Activated T-cell treated with anti-CD3 and anti-CD28 coated beads for 1 hour (primary cell): ENCODE measurements at places on chromosomes 4 and X.

- DNase-seq: no peak
These were observed 16.3 kb downstream of the CD38 start for GRCh38 chr4:15794426-15794825.

DNA sequence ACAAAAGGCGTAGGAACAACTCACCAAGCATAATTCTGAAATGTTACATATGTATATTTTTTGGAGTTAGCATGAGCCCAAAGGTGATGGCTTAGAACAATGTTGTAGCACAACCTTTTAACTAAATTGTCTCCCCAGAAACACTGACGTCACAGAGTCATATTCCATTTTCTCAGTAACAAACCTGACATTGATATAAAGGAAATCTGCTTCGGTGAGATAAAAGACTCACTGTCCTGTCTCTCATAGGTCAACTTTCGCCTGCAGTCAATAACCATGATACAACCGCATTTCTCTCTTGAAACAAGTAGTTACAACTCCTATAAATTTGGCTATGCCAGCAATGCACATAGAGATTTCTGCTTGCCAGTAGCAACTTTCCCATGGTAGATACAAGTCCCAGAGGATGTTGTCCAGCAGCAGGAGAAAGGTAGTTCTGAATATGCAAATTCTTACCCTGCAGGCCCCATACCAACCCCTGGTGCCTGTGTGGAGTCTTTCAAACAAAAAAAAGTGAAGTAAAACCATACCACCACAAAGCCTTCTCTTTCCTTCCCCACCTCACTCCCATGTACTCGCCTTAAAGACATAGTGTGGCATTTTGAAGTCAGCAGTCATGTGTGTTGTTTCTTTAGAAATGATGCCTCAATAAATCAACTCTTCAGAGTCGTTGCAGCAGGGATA lies 47.9 kb downstream of the MTM1 start:
- DNase-seq: no peak

- peak; percentile 76 for DNase-seq
These were observed 667 bp downstream of the G3BP2 start for GRCh38 chr4:75672461-75673026.

- no peak for DNase-seq
These were observed 2.7 kb downstream of the SMAD1 start for GRCh38 chr4:145484225-145484846.

DNA sequence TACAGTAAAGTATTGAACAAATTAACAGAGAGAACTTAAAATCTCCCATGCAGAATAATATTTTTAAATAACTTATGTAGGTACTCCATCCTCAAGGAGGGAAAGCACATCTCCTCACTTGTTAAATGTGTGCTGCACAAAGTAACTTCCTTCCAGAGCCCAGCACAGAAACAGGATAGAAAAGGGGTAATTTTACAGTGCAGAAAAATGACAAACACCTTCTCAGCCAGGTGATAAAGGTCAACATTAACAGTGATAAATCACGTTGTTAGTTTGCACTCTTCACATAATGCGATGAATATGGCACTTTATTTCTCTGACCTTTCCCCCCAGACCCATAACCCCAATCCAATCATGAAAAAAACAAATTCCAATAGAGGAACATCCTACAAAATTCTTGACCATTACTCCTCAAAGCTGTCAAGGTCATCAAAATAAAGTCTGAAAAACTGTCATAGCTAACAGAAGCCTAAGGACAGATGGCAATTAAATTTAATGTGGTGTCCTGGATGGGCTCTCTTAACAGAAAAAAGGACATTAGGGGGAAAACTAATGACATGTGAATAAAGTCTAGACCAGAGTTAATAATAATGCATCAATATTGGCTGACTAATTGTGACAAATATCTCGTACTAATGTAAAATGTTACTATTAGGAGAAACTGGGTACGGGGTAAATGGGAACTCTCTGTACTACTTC lies 547.4 kb upstream of the AGA start:
- DNase-seq: no peak

GRCh38 chrX:153593811-153594500 lies 5.0 kb downstream of the CCNQ start:
- no peak for DNase-seq

GRCh38 chr4:17787315-17787714 lies 5.9 kb upstream of the FAM184B start:
- DNase-seq: no peak
